NCI-H1930 (cell line): ENCODE measurements at places on chromosomes 2 and 18.

- DNase-seq: no peak
These were observed 31.7 kb downstream of the SPP2 start for GRCh38 chr2:234081970-234082822.

GRCh38 chr2:48232351-48232750 is 297.6 kb upstream of the STON1 start:
- no peak for DNase-seq

DNA sequence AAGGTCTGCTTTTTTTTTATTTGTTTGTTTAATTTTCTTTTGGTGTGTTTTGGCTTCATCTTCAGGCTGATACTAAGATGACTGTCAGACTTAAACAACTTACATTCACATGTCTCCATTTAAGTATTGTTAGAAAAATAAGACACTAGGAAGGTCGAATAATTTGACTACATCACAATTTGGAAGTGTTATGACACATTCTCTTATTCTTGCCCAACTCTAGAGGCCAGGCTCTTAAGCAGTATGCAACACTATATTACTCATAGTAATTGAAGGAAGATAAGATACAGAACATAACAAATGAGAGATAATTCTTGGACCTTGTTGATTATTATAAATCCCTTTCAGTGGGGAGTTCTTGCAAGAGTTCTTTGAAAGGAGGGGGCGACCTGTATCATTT is 295.3 kb upstream of the COL3A1 start:
- DNase-seq: no peak

GRCh38 chr2:7811073-7811472 is 870.8 kb upstream of the ID2 start:
- no peak for DNase-seq
